ENCODE measurements at places on chromosomes 6 and 20.
A peak's percentile ranks its signal among the peaks of the same experiment; 100 is the strongest.

GRCh38 chr6:11585426-11586016, 48.0 kb downstream of the TMEM170B start:
- DNase-seq = no peak

DNA sequence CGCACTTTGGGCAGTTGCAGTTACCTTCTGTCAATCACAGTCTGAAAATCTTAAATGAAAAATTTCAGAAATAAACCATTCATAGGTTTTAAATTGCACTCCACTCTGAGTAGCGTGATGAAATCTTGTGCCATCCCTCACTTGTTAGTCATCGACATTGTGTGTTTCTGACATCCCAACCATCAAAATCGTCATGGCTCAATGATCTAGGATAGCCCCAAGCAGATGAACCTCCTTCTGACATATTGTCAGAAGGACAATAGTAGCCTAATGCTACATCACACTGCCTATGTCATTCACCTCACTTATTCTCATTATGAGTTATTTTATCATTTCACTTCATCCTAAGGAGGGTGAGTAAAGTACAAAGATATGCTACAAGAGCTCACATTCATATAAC, 284.8 kb downstream of the PTPRK start:
- DNase-seq = no peak

DNA sequence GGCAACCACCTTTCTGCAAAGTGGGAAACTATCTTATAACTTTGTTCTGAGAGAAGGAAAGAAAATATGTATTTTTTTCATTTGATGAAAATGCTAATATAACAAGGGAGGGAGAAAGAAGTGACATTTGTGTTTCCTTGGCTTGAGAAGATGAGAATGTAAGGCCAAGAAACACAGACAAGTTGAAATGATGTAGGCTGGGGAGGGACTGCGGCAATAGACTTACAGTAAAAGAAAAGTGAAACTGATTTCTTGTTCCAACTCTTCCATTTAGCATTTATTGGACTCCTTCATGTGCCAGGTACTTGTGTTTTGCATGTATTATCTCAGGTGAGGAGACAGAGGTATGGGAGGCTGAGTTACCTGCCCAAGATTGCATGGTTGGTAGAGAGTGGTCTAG, 130.9 kb downstream of the CARMIL1 start:
- DNase-seq = no peak

DNA sequence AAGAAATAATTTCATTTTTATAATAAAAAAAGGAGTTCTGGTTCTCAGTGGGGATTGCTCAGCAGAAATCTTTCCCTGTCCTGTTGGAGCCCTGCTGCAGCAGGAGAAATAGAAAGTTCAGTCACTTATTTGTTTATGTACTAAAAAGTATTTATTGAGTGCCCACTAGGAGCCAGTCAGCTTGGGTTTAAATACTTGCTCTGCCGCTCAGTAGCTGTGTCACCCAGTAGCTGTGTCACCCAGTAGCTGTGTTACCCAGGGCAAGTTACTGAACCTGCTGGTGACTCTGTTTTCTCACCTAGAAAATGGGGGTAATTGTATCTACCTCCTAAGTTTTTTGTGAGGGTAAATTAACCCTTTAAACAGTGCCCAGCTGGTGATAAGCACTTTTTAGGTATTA, 32.9 kb downstream of the FOXF2 start:
- DNase-seq = no peak

GRCh38 chr6:11370191-11371018, 137.9 kb upstream of the NEDD9 start:
- no peak for DNase-seq

- DNase-seq = no peak
Observed at GRCh38 chr20:44222633-44223368, 12.2 kb upstream of the OSER1 start.

- peak; percentile 99 for DNase-seq
Observed at GRCh38 chr6:44265007-44265721, at the start of gene NFKBIE. Gene NFKBIE, minus strand, starts transcription at chr6:44265551. Its CDS starts 205 bp downstream, at chr6:44265346.

DNA sequence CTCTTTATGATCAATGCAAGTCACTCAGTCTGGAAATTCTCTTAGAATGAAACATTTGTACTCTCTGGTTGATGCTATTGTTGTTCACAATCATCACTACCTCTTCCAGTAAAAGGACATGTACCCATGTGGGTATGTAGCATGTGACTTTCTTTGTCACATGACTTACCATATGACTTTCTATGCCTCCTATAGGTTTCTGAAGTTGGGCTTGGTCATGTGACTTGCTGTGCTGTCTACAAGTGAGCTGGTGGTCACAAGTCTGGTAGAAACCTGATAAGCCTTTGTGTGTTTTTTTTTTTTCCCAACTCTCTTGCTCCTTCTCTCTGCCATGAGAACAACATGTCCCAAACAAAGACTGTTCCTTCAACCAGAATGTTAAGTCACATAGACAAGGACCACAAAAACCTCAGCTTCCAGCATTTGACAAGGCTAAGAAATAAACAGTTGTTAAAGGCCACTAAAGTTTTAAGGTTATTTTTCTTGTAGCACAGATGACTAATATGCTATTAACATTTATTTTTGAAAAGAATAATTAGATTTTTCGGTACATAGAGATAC, 379.2 kb upstream of the SLC35B3 start:
- no peak for DNase-seq

DNA sequence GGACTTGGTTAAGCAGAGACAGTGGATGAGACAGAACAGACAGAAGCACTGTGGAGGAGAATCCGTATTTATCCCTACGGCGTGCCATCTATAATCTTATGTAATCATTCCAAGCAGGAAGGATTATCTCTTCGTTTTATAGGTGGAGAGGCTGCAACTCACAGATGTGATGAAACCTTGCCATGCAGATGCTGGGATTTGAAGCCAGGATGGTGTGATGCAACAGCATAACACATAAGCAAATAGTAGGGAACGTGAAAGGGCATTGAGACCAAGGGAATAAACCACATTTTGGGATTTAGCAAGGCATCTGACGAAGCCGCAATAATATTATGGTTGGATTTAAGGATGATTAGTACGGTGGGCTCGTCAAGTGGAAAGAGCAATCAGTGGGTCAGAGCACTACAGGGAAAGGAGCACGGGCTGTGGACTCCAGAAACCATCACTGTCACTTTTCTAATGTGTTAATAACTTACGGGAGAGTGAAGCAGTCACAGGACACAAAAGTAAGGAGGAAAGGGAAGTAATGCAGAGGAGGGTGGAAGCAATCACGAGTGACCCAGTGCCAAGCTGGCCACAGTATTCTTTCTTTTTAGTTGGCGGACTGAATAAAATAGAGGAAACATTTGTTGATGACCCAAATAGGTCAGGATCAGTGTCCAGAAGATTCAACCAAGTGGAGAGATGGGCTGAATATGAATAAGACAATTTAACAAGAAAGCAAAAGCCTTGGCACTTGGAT, 119.6 kb upstream of the EDN1 start:
- DNase-seq = no peak

- DNase-seq = no peak
Observed at GRCh38 chr20:37363221-37364012, 17.5 kb downstream of the SRC start.

GRCh38 chr6:1651362-1651761, 41.6 kb downstream of the FOXC1 start:
- DNase-seq = no peak

GRCh38 chr6:14785493-14785790, 460.4 kb upstream of the JARID2 start:
- no peak for DNase-seq

DNA sequence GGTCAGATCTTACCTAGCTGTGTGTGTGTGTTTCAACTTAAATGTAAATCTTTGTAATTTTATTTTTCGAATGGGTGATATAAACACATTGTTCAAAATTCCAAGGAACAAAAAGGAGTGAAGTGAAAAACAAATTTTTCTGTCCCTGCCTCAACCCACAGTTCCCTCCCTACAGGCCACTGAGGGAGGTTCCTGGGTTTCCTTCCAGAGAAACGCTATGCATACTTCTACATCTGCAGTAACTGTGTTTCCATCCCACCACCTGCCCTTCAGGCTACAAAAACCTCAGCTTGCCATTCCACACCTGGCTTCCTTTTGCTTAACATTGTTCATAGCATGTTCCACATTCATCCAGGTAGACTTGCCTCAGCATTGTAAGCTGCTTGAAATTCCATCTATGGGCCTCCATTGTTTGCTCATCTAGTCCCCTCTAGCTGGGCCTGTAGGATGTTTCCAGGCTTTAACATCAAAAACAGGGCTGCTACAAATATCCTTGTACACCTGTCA, 12.0 kb downstream of the ANGPT4 start:
- DNase-seq = no peak

GRCh38 chr6:160735523-160735922, 33.5 kb downstream of the PLG start:
- no peak for DNase-seq

- no peak for DNase-seq
Observed at GRCh38 chr6:73569121-73569520, 48.3 kb upstream of the EEF1A1 start.

- no peak for DNase-seq
Observed at GRCh38 chr6:33752646-33753015, 5.9 kb upstream of the IP6K3 start.

DNA sequence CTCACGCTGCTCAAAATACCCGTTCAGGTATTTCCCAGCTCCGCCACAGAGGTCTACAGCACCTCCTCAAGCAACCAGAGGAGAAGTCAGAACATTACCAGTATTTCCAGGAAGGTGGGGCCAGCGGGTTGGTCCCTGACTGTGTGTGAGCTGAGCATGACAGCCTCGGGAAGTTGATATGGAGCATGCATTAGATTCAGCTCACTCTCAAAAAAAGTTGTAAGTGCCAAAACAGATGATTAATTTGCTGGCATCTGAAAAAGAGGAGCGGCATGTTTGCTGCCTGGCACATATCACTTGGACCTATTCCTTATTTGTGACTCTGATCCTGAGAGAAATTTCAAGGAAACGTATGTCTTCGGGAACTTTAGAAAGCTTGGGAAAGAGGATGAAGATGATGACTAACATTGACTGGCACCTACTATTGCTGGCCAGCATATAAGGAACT, 32.3 kb downstream of the ELOVL2 start:
- no peak for DNase-seq

- DNase-seq = peak; percentile 67
Observed at GRCh38 chr6:87909849-87910248, 137.8 kb upstream of the SPACA1 start.

DNA sequence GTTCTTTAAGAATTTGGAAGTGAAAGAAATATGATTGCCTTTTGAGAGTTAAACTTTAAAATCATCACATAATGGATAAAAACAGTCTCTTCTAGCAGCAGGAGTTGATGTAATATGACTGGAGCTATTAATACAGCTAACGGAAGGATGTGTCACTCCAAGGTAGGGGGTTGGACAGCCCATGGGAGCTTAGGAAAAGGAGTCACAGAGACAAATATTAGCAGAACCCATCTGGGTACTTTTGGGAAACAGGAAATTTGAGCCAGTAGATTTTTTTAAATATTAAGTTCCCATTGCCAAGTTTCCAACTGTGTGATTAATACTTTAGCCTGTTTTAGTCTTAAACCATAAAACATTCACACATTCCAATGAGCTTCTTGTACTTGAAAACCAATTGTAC, 164.7 kb upstream of the RIMS1 start:
- DNase-seq = no peak

DNA sequence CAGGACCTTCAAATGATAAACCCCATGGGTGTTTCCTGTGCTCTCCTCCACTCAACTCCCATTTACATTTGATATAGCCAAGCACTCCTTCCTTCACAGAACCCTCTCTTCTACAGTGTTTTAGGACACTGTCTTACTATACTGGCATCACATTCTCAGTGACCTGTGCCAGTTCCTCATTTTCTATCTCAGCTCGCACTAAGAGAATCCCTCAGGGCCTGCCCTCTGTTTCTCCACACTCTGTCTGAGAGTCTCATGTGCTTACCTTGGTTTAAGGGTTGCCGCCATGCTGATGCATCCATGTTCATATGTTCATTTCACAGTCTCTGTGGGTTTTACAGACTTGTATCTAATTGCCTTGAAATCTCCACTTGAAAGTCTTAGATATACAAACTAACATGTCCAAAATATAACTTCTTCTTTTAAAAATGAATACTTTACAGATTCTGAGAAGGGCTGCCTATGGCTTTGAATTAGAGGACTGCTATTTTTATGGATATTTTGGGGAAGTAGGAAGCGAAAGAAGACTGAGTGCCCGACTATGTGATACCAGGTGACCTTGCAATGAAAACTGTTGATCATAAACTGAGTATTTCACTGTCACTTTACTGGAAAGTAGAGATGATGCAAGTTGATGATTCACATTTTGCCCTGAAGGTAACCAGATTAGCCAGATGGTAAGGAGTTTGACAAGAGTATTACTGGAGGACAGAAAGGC, 153.1 kb upstream of the SIM1 start:
- DNase-seq = no peak

DNA sequence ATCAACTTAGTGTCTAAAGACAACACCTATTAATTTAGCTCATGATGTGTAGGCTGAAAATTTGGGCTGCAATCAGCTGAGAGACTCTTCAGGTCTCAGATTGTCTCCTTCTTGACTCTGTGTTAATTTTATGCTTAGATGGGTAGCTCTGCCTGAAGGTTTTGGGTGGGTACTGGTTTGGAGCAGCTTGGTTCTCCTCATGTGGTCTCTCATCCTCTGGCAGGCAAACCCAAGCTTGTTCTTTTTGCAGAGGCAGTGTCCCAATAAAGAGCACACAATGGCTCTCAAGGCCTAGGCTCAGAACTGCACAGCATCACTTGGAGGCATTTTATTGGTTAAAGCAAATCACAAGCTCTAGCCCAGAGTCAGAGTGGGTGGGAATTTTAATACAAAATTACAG, 280.6 kb downstream of the BTBD3 start:
- DNase-seq = no peak

GRCh38 chr6:168692193-168692914, 251.4 kb downstream of the SMOC2 start:
- DNase-seq = no peak

- no peak for DNase-seq
Observed at GRCh38 chr20:14569641-14570040, 232.2 kb upstream of the FLRT3 start.

- no peak for DNase-seq
Observed at GRCh38 chr20:32007787-32008616, 2.2 kb upstream of the CCM2L start.

DNA sequence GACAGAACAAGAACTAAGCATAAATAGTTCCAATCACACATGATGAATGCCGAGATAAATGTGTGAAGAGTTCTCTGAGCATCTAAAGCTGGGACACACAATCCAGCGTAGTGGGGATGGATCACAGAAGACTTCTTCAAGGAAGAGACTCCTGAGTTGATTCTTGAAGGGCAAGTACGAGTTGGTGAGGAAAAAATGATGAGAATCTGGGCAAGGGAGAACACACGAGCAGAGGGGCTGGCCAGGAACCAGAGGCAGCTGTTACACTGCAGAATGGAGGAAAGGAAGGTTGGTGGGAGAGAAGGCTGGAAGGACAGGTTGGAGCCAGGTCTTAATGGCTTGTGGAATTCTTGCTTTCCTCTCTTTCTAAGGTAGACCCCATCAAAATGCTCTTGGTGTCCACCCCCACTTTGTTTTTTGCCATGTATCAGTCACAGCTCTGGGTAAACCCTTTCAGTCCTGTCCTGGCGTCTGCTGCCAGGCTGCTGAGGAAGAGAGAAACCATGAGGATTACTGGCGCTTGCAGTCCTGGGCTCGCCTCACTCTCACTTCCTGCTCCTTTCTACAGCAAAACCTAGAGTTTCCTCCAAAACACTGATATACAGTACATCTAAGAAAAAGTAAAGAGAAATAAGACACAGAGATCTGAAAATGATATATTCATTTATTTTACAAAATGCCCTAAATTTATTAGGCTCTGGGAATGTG, 127.6 kb upstream of the FAM184A start:
- DNase-seq = no peak

- no peak for DNase-seq
Observed at GRCh38 chr6:160457823-160458222, 109.6 kb downstream of the SLC22A3 start.

- no peak for DNase-seq
Observed at GRCh38 chr6:98230250-98230649, 604.1 kb upstream of the POU3F2 start.

Measured in stimulated activated CD8-positive, alpha-beta memory T cell treated with anti-CD3 and anti-CD28 coated beads, Interleukin-4, amount 100 ng/mL, for 48 hours (primary cell).